ENCODE measurements at places on chromosomes 2 and 18.

DNA sequence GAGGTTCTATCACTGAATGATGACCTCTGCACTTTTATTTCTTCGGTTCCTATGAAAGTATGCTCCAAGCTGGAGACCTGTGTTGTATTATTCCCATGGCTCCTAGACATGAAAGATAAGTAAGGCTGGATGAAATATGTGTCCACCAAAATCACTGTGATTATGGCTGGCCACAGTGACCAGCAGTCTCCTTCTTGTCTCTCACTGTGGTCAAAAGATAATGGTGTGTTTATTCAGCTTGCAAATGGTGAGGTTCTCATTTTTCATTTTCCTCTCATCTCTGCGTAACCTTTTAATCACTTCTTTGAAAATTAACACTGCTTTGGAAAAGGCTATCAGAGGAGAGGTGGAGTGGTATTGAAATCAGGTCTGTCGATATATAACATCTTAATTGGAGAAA, 107.8 kb upstream of the DAPL1 start:
- no peak for DNase-seq

DNA sequence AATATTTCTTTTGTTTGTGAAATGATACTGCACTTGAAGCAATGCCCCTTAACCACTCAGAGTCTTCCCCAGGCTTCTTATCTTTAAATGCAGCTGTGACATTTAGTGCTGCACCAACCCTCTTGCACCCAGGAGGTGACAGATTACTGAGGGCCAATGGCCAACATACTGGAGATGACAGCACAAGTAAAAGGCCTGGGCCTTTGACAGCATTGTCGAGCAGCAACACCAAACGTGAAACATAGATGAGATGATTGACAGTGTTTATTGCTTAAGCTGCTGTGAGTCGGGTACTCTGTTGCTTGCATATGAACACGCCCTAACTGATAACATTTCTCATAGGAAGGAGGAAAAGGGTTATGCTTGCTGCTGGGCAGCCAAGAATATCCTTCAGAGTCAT, 80.3 kb downstream of the THNSL2 start:
- no peak for DNase-seq

GRCh38 chr2:63587814-63588384, 378 bp downstream of the WDPCP start:
- DNase-seq: no peak

- DNase-seq: no peak
These were observed 32.7 kb downstream of the ABI2 start for GRCh38 chr2:203360833-203361430.

DNA sequence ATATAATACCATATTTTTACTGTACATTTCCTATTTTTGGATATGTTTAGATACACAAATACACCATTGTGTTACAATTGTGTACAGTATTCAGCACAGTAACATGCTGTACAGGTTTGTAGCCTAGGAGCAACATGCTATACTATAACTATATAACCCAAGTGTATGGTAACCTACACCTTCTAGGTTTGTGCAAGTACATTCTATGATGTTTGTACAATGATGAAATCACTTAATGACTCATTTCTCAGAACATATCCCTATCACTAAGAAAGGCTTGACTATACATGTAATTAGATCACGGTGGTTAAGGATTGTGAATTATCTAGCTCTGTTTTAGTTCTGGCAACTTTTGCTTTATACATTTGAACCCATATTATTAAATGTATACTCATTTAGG, 31.3 kb downstream of the NPHP1 start:
- peak; percentile 25 for DNase-seq

DNA sequence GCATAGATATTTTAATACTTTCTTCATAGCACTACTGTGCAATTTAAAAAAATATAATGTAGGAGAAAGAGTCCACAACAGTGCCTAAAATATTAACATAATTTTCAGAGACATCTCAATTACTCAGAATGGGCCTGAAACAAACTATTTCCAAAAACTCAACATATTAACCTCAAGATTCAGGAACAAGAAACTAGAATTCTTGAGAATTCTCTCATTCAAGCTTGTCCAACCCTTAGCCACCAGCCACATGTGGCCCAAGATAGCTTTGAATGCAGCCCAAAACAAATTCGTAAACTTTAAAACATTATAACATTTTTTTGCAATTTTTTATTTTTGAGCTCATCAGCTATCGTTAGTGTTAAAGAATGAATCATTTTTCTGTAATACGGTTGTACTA, 35.2 kb downstream of the LNPK start:
- DNase-seq: no peak

DNA sequence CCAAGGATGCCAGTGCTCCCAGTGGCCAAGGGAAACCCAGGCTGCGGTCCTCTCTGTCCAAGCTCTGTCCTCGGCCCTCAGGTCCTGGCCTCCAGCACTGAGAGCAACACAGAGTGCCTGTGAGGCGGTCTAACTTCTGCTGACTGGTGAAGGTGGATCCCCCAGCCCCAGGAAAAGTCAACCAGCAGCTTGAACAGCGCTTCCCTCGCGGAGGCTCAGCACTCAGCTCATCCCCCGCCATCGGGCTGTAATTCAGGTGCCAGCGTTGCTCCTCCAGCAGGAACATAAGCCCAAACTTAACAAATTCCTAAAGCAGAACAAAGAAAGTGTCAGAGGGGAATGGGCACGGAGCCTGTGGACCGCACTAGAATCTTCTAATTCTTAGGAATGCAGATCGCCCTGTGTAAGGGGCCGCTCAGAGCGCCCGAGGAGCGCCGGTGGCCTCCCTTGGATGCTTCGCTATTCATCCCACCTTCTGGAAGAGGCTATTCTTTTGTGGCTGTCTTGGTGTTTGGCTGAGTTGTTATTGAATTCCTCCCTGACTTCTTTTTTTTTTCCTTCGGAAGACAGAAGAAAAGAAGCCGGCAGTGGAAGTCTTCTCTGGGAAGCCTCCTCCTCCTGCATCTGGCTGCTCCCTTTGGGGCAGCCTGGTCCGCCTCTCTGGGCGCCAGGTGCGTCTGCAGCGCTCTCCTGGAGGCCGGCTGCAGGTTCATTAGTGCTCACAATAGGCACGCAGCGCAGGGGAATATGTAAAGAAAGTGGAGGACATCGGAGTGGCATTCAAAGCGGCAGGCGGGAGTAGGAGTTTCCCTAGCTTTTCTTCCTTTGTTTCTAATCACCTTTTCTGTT, 905.6 kb downstream of the TSN start:
- DNase-seq: no peak

DNA sequence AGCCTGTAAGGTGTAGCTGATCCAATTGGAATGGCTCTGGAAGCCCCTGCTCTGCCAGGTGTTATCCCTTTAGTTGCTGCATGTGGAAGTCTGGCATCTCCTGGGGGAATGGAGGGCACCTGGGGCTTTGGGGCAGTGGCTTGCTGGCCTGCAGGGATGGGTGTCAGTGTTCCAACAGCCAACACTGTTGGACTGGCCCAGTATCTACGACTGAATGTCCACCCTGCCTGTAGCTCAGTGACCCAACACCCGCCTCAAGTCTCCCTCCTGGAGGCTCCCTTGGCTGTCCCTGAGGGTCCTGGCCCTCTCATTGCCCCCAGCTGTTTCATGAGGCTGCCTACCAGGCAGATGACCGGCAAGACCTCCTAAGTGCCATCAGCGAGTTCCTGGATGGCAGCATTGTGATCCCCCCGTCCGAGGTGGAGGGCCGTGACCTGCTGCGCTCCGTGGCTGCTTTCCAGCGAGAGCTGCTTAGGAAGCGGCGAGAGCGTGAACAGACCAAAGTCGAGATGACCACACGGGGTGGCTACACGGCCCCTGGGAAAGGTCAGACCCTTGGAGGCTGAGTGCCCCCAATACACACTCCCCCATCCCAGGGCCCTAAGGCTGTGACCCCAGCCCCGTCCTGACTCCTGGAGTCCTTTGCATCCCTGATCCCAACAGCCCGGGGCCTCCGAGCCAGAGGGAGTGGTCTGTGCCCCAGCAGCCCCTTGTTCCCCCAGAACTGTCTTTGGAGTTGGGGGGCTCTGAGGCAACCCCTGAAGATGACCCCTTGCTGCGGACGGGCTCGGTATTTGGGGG, 7.7 kb downstream of the SLC4A3 start:
- DNase-seq: no peak

GRCh38 chr2:88698498-88699233, 7.2 kb downstream of the RPIA start:
- no peak for DNase-seq

DNA sequence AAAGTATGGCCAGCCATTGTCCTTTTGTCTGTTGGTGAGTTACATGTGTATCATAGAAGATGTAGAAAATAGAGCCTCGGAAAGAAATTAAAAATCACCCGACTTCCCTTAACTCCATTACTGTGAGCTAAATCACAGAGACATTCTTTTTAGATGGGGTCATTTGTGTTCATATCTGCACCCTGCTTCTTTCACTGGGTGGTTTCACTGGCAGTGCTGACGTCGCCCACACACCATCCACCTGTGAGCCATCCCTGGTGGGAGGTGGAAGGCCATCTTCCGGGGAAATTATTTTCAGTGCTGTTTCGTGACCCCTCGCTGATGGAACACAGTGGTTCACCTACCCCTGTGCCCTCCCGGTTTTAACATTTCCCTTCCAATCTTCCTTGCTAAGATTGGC, 21.2 kb downstream of the SH3BP4 start:
- DNase-seq: peak; percentile 62
